ENCODE measurements at places on chromosomes 3 and 15.

DNA sequence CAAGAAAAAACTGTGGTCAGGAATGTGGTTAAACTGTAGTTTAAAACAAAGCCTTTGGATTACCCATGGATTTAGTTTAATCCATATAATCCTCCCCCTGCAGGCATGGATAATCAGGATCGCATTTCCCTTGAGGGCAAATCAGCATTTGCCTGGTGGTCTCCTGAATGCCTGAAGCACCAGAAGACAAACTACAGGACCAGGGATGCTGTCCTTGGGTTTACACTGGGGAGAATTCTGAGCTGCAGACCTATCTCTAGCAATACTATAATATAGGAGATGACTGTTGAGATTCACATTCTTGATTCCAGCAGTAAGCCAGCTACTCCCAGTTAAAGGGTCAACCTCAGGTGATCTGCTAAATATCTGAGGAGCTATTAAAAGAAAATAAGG is 10.6 kb downstream of the PIK3CB start:
- DNase-seq = no peak

DNA sequence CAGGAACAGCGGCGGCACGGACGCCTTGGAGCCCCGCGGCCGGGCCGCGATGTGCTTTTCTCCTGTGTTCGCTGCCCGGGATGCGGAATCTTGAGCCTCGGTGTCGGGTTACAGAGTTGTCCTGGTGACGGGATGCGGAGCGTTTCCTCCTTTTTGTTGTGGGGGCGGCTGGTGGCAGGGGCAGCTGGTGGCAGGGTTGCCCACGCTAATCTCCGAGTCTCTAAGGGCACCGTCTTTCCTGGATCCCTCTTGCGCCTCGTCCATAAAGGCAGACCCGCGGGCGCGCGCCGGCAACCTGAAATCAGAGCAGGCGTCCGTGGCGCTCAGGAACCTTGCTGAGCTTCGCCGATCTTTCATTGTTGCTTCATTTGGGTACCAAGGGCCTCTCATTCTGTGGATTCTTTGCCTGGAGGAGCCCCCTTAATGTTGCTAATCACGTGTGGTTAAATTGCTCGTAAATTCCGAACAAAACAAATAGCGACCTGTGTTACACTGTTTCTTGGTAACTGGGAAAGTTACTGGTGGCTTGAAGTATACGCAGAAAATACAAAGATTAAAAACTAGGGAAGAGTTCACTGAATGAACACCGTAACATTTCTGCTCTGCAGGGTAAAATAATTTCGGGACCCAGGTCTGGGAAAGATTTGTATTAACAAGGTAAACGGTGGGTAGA is 844 bp upstream of the PFN2 start:
- DNase-seq = peak; percentile 18

DNA sequence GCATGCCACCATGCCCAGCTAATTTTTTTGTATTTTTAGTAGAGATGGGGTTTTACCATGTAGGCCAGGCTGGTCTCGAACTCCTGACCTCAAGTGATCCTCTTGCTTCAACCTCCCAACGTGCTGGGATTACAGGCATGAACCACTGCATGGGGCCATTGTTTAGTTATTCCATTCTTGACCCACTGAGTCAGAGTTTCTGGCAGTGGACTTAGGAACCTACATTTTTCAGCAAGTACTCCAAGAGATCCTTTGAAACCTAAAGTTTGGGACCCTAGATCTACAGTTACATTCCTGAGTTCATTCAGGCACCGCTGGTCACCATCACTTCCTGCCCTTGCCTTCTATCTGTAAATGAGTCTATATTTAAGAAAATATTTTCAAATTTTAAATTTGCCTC is 1.4 kb upstream of the TNFSF10 start:
- DNase-seq = no peak

DNA sequence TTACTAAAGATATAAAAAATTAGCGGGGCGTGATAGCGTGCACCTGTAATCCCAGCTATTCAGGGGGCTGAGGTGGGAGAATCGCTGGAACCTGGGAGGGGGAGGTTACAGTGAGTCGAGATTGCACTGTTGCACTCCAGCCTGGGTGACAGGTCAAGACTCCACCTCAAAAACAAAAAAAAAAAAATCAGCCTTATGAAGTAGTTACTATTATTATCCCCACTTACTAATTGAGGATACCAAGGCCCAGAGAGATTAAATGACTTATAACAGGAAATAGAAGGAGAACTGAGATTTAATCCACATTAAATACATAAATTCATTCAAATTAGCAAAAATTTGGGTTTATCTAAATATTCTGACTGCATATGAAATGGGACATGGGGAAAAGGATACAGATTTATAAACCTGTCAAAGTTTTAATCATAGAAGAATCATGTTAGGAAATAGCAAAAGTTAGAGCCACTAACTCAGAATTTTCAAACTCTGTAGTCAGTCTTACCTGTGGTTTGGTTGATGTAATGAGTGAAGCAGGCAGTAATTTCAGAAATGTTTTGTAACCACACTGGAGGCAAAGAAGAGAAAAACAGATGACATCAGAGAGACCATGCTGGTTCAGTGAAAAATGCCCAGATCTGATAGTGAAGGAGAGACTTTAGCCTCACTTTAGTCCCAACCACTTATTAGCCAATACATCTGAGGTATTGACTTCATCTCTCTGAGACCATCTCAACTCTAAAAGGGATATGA is 25.0 kb upstream of the ACAP2 start:
- no peak for DNase-seq

GRCh38 chr3:187698499-187699399 is 3.6 kb downstream of the RTP2 start:
- no peak for DNase-seq
